ENCODE measurements at places on chromosomes 6 and 20. TPM values are rescaled to one million over a fixed set of nuclear protein-coding genes. Genes with fewer than 3 reads are reported as not detected.

DNA sequence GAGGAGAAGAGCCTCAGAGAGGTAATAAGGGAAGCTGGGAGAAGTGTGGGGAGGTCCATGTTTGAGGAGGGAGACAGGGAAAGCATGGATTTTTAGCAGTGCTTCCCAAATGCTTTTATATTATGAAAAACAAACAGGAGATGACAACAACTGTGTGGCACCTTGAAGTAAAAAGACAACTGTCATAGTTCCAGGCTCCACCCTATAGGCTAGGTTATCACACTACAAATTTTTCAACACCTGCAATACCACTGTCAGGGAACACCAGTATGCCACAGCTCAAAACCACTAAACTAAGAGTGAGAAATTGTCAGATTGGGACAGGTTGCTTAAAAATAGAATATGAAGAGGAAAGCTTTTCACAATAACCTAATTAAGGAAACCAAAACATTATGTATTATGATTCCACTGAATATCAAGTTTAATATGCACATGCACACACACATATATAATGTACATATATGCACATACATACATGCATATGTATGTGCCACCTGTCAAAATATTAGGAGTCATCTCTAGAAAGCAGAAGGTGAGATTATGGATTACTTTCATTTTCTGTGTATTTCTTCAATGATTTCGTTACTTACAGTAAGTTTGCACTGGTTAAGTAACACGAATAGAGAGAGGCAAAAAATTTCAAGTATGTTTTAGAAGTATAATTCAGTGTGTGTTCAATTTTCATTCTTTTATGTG lies 261.2 kb downstream of the PTPRK start:
- no peak for DNase-seq

GRCh38 chr20:22795871-22796270 lies 211.5 kb upstream of the FOXA2 start:
- peak; percentile 99 for DNase-seq

The MRPS18B gene
- 56.5 TPM for total RNA-seq

The SPINT4 gene
- not detected for total RNA-seq

DNA sequence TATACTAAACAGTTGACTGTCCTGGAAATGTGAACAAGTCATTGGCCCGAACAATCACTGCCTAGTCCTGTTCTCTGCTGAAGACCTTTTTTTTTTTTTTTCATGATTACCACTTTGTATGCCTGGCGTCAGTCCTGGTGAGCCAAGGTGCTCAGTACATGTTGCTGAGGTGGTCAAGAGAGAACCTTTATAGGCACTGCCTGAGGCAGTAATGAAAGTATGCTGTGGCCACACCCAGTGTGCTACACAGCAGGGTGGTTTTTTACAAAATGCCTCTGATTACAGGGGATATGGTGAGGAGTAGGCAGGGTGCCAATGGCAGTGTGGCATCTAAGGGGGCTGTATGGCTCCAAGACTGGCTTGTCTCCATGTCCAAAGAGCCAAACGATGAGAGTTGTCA lies 135.1 kb upstream of the ENPP5 start:
- no peak for DNase-seq

All from LHCN-M2 (cell line).